ENCODE measurements at places on chromosomes 12 and 14. TPM values are rescaled to one million over a fixed set of nuclear protein-coding genes. Genes with fewer than 3 reads are reported as not detected.

Gene GALNT6
- 9.0 TPM for total RNA-seq

Gene CCDC197
- not detected for total RNA-seq

Gene UNC79
- total RNA-seq = 0.10 TPM

Gene SLC5A8
- 0.25 TPM for total RNA-seq

Gene SERPINA10
- not detected for total RNA-seq

Gene FRMD6
- total RNA-seq = 55.4 TPM

Gene SIX6
- not detected for total RNA-seq

Gene GLIPR1L1
- not detected for total RNA-seq

Gene CDKL1
- total RNA-seq = 69.3 TPM

Gene IQSEC3
- total RNA-seq = 1.1 TPM

Gene RIPK3
- 3.2 TPM for total RNA-seq

Gene TGFB3
- total RNA-seq = 23.7 TPM

Gene FBRSL1
- total RNA-seq = 61.0 TPM

Gene KRT75
- total RNA-seq = not detected

All from ovary (tissue), 10 donors.